Right atrium auricular region (tissue), 2 donors: ENCODE measurements at places on chromosomes 11 and 22. TPM values are rescaled to one million over a fixed set of nuclear protein-coding genes. Genes with fewer than 3 reads are reported as not detected.
A peak's percentile ranks its signal among the peaks of the same experiment; 100 is the strongest.

Gene OR4A16
- total RNA-seq, result not detected

Gene LRRC10B
- total RNA-seq, result 0.37 TPM

Gene VPREB1
- not detected for total RNA-seq

Gene CYB5R2
- total RNA-seq, result 4.0 TPM

DNA sequence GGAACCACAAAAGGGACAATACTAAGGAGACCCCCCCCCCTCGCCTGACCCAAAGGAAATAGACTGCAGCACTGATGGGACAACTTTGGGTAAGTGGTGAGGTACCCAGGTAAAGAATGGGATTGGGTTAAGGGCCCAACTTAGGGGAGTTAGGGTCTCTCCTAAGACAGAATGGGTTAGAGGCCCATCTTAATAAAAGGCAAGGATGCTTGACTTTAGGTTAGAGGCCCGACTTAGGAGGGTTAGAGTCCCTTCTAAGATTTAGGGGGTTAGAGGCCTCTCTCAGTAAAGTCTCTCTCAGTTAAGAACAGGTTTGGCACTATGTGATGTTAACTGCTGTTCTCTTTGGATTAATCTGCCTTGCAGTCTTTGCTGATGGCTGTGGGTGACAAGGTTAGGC is 41.0 kb upstream of the DBX1 start:
- H3K27me3 ChIP-seq, result no peaks in the 10 kb centered on the region
- no peak overlapping the region for H3K4me3 ChIP-seq
- no peaks in the 10 kb centered on the region for H3K4me1 ChIP-seq
- H3K27ac ChIP-seq, result no peak overlapping the region
- no peak for DNase-seq

- peaks cover 32% of the 10 kb centered on the region for H3K36me3 ChIP-seq
- no peaks in the 10 kb centered on the region for H3K27me3 ChIP-seq
- peak within 1 kb of the TSS; percentile 74 for H3K27ac ChIP-seq
- DNase-seq, result peak; percentile 95
These were observed at the start of gene ALKBH3 for GRCh38 chr11:43880640-43881159. ALKBH3 (plus strand) TSS chr11:43880831; CDS start chr11:43882653, 1,822 bp downstream.

DNA sequence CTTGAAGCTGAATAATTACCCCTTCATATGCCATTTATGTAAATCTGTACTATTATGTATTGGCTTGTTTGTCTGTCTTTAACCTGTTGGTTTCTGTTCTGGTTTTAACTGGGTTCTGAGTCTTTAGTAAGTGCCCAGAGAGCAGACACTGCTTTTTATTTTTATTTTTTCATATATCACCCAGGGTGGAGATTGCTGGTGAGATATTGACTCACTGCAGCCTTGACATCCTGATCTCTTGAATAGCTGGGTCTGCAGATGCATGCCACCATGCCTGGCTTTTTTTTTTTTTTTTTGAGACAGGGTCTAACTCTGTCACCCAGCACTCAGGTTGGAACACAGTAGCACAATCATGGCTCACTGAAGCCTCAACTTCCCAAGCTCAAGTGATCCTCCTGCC is 19.4 kb downstream of the GRAMD1B start:
- H3K27ac ChIP-seq, result no peak overlapping the region
- DNase-seq, result no peak
- H3K4me3 ChIP-seq, result no peak overlapping the region
- H3K36me3 ChIP-seq, result no peaks in the 10 kb centered on the region
- H3K27me3 ChIP-seq, result no peaks in the 10 kb centered on the region

DNA sequence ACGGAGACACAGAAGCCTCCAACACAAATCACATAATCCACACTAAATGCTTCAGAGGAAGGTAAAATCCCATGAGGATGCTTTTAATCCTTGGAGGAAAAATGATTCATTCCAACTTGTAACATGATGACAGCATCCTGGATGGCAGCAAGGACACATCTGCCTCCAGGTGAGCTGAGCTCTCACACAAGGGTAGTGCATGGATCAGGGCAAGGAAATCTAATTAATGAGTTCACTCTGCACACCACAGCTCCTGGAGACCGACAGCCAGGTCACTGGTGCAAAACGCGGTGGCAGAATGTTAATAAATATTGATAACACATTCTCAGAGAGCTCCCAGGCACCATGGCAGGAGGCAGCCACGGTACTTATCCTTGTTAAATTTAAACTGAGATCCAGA is 40.3 kb upstream of the CYP2D6 start:
- H3K27ac ChIP-seq, result no peak overlapping the region
- DNase-seq, result no peak
- no peaks in the 10 kb centered on the region for H3K27me3 ChIP-seq
- H3K36me3 ChIP-seq, result peaks cover 13% of the 10 kb centered on the region

GRCh38 chr22:23110190-23110921 is 31.4 kb downstream of the RSPH14 start:
- H3K27ac ChIP-seq, result no peak overlapping the region
- no peaks in the 10 kb centered on the region for H3K27me3 ChIP-seq
- H3K4me1 ChIP-seq, result peaks cover 29% of the 10 kb centered on the region
- no peaks in the 10 kb centered on the region for H3K36me3 ChIP-seq
- DNase-seq, result no peak
